Esophagus squamous epithelium (tissue), 5 donors: ENCODE measurements at places on chromosomes 3 and 15.

- no peak for DNase-seq
These were observed 936 bp downstream of the KIF7 start for GRCh38 chr15:89654301-89654761.

DNA sequence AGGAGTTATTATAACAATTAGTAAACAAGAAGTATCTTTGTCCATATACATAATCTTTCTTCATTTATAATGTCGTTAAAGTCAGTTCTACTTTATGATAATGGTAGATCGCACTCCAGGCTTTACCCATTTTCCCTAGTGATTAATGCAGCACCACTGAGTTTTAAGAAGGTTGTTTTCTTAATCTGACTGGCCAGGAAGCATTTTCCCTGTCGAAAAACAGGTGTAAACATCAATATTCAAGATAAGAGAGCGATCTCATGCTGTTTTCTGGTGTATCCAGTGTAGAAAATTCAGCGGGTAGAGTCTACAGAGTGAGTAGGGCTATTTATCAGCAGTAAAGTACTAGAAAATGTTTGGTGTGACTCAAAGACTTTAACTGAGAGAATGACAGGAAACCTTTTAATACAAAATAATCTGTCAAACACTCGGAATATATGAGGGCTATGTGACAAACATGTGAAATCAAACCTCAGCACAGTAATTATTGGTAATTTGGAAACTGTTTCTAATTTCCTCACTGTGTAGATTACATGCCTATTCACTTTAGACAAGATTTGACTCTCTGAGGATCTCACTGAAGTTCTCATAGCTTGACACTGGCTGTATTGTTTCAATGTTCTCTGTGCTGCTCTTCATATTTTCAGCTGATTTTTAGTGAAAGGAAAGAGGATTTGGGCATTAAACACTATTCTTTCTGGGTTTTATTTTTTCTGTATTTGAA, 1013.2 kb downstream of the VGLL3 start:
- DNase-seq = no peak

GRCh38 chr3:57822686-57823085, 66.6 kb downstream of the SLMAP start:
- no peak for DNase-seq

GRCh38 chr3:16842272-16843270, 42.2 kb upstream of the PLCL2 start:
- peak; percentile 12 for DNase-seq

DNA sequence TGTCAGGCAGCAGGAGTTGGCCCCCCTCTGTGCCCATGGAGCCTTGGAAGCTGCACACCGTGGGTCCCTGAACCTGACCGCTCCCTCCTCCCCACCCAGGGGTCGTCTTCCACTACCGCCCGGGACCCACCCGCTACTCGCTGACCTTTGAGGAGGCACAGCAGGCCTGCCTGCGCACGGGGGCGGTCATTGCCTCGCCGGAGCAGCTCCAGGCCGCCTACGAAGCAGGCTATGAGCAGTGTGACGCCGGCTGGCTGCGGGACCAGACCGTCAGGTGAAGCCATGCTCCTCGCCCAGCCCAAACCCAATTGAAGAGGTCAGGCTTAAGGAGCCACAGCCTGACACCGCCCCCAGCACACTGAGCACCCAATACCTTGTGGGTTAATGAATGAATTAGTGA, 43.9 kb downstream of the ACAN start:
- no peak for DNase-seq

- DNase-seq = no peak
These were observed 25.8 kb downstream of the CHRM5 start for GRCh38 chr15:33994005-33994615.

GRCh38 chr15:63211092-63211490, 21.7 kb downstream of the RAB8B start:
- no peak for DNase-seq

GRCh38 chr3:158683230-158683962, 10.9 kb upstream of the LXN start:
- DNase-seq = no peak

DNA sequence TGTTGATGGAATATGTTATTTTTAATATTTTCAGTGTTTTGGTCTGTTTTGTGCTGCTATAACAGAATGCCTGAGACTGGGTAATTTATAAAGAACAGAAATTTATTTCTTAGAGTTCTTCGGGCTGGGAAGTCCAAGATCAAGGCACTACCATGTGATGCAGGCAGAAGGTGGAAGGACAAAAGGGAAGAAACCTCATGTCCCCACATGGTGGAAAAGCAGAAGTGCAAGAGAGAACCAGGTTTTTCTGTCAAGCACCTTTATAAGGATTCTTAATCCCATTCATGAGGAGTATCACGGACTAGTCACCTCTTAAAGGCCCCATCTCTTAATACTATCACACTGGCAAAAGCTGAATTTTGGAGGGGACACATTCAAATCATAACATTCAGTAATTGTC, 57.9 kb upstream of the EPHB3 start:
- no peak for DNase-seq

DNA sequence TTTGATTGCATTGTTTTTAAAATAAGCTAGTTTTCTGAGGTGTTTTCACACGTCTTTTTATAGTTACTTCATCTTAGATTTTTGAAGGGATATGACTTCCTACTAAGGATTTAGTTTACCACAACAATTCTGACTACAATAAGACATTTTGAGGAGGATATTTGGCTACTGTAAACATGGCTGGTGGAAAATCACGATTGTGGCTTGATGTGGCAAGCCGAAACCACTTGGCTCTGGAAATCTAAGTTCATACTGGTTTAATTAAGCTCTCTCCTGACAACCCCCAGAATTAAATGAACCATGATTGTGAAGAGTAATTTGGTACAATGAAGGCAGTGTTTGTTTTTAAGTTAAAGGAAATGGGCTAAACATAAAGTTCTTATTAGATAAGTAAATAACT, 30.8 kb downstream of the ST3GAL6 start:
- DNase-seq = no peak
